ENCODE measurements at places on chromosomes 13 and 19.

- DNase-seq: no peak
Observed at GRCh38 chr13:99869830-99870229, 101.7 kb downstream of the ZIC5 start.

DNA sequence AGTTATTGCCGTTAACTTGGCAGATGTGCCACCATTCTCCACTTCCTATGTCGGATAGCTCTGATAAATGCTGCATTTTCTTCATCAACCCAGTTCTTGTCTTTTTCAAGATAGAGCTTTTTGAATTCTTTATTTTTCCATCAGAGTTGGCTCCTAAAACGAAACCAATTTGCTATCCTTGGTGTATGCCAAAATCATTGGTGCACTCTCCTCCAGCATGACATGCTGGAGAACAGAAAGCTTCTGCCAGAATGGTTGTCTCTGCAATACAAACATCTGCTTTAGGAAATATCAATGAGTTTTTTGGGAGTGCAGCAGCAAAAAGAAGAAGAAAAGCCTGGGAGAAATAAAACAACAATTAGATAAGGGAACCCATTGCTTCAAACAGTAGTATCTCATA, 124.2 kb downstream of the CDK8 start:
- DNase-seq: no peak

DNA sequence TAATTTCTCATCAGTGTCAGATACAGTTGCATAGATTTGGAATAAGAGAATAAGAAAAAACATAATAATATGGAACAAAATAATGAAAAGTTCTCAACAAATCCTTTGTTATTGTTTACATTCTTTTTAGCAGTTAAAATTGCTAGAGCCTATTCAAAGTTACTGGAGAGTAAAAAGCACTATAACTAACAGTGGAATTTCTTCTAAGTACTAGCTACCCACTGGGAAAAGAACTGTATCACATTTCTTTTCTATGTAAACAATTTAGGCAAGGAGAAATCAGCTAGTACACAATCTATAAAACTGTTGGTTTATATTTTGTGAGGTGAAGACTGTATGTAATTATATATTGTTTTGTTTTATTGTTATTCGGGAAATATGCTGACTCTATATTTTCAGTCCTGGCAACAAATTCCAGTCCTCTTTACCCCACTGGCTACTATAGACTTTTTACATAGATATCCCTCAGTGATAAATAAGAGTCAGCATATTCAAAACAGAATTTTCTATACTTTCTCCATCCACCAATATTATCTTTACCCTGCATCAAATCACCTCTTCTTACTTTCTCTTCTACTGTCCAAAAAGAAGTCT, 222.0 kb downstream of the PCDH9 start:
- DNase-seq: no peak

- DNase-seq: no peak
Observed at GRCh38 chr19:48836089-48837017, at the start of gene HSD17B14. Gene HSD17B14 (minus strand): TSS chr19:48836491. CDS start chr19:48836411, 80 bp downstream.

GRCh38 chr13:103403148-103403740, 337.0 kb upstream of the SLC10A2 start:
- no peak for DNase-seq

DNA sequence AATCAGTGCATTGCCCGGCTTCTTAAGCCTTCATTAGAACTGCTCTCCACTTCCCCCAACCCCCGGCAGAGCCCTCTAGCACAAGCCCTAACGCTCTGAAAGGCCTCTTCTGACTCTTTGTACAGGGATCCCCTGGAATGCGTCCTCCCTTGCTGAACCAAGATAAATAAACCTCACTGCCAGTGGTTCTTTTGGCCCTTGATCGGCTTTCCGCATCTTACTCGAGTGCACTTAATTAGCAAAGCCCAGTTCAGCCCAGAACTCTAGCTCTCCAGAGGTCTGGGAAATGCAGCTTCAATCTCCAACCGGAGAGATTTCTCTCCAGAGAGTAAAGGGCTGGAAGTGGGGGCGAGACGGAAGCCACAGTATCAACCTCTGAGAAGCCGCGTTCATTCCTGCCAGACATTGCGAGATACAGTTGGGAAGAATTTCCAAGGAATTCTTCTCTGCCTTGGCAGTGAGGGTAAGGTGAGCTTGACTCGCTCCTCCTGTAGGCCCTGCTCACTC, 8.7 kb upstream of the ZNF444 start:
- no peak for DNase-seq

DNA sequence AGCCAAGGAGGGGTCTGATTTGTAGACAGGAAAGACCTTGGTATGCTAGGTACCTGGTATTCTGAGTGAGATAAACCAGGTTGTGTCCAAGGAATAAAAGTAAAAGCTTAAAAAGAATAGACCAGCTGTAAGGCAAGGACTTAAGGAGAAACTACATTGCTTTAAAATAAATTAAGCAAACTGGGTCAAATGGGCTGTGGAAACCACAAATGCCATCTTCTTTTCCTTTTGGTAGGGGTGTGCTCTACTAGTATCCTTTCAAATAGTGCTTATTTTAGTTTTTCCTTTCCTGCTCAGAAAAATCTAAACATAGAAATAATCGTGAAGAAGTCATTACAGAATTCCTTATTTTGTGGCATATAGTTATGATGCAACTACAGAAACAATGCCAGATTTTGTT, 138.6 kb upstream of the KLF12 start:
- no peak for DNase-seq

All from dorsolateral prefrontal cortex (tissue), 122 donors.